ENCODE measurements at places on chromosomes 12 and 14. TPM values are rescaled to one million over a fixed set of nuclear protein-coding genes. Genes with fewer than 3 reads are reported as not detected.

The CMKLR1 gene
- total RNA-seq, result 1.5 TPM

DNA sequence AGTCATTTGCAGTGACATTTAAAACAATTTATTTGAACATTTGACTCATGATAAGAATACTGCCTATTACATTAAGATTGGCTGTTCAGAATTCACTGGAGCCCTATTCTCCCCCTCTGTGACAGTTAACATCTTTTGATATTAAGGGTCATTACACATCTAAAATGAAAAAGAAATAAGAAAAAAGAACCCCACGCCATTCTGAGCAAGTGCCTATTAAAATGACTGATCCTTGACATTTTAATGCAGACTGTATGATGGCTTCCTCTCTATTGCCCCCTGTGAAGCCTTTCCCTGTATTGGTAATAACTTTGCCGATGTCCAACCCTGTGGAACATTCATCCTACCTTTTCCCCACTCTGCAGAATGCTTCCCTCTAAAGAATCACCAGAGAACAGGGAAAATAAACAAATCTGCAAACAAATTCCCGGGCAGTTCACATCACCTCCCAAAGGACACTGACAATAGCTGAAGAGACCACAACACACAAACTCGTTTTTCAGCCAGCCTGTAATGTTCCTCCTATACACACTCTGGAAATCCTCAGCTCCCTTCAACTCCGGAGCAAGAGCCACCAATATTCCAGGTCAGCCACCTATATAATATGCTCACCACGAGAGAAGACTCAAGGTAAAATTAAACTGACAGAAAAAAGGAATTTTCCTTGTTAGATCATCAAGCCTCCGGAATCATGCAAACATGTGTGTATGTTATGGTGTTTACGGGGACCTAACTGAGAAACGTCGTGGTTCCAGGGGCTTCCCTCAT is 2.1 kb downstream of the NIN start:
- no peak overlapping the region for H3K4me3 ChIP-seq

GRCh38 chr12:100274291-100274690 is 7.3 kb downstream of the SCYL2 start:
- H3K4me3 ChIP-seq, result no peak overlapping the region
- no peaks in the 10 kb centered on the region for H3K36me3 ChIP-seq
- H3K27ac ChIP-seq, result no peak overlapping the region
- H3K4me1 ChIP-seq, result peaks cover 9% of the 10 kb centered on the region

The SPTB gene
- total RNA-seq, result 3.4 TPM

GRCh38 chr12:31600750-31601149 is 9.8 kb upstream of the DENND5B start:
- no peaks in the 10 kb centered on the region for H3K36me3 ChIP-seq
- no peaks in the 10 kb centered on the region for H3K27me3 ChIP-seq
- H3K4me3 ChIP-seq, result no peak overlapping the region

- H3K27me3 ChIP-seq, result no peaks in the 10 kb centered on the region
- H3K4me3 ChIP-seq, result no peak overlapping the region
- H3K36me3 ChIP-seq, result no peaks in the 10 kb centered on the region
- H3K4me1 ChIP-seq, result no peaks in the 10 kb centered on the region
- no peak overlapping the region for H3K27ac ChIP-seq
Observed at GRCh38 chr12:69872804-69873203, 47.8 kb downstream of the MYRFL start.
